ENCODE measurements at places on chromosomes 16 and 17.

DNA sequence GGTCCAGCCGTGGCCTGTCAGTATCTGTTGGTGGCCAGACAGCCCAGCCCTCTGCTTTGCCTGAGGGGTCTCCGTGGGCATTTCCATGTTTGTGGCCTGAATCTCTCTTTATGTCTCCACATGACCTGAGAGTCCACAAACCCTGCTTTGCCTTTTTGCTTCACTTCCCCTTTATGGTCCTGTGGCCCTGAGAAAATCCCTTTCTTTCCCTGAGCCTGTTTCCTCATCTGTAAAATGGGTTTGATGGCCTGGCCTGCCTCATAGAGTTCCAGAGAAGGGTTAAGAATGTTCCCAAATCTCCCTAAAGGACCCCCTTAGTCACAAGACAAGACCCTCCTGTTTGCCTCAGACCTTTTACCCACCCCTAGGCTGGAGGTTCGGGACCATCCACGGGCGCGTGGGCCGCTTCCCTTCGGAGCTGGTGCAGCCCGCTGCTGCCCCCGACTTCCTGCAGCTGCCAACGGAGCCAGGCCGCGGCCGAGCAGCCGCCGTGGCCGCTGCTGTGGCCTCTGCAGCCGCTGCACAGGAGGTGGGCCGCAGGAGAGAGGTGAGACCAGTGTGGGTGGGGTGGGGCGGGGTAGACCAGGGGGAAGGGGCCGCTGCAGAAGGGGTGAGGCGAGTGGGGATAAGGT is 26.2 kb upstream of the ALKBH5 start:
- DNase-seq, result no peak

DNA sequence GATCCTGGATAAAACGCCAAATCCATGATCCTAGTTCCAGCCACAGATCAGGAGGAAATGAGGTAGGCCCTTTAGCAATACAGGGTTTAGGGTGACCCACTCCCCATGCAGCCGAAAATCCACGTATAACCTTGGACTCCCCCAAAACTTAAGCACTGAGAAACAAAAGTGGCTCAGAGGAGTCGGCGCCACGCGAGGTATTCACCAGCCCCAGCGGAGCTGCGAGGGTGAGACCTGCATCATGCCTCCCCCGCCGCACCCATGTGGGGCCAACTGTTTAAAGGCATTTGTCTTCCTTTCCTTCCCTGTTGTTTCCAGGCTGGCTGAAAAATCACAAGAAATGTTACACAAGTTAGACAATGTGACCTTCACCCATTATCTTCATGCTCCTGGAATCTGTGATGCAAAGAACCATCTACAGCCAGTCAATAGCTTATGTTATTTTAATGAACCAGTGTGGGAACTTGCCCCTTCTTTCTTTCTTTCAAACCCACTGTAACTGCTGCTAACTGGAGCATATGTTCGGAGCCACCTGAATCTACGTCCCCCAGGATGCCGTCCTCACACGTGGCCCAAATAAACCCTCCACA is 98.2 kb upstream of the METRNL start:
- no peak for DNase-seq

DNA sequence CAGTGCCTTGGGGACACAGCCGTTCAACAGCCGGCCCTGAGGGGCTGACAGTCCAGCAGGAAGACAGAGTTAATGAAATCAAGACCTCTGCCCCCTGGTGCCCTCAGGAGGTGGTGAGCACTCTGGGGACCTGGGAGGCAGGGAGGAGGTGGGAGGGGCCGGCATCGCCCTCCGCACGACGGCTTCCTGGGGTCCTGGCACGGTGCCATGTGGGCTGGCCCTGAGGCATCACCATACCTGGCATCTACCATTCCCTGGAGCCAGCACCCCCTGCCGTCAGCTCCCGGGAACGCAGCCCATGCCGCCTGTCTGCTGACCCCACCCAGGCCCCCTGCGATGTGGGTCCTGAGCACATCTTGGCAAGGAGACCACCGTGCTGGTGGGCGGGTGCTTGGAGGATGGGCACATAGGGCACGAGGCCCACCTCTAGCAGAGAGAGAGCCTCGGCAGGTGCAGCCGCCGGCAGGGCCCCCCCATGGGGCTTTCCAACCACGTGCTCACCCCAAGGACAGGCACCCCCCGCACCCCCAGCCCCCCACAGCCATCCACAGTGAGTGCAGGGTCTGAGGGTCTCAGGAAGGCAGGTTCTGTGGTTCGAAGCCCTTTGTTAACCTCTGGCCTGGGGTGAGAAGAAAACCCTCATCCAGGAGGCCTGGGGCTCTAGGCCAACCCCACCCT is 52.5 kb downstream of the ZFPM1 start:
- DNase-seq, result peak; percentile 63

GRCh38 chr16:284204-285120 is 1.5 kb downstream of the PDIA2 start:
- no peak for DNase-seq

- no peak for DNase-seq
Observed at GRCh38 chr16:21301895-21302291, 23.8 kb upstream of the CRYM start.

All from GM12891 (cell line).